ENCODE measurements at places on chromosomes 12 and 14.

- no peak for DNase-seq
Measured at GRCh38 chr14:81276073-81277069, 55.6 kb upstream of the GTF2A1 start.

DNA sequence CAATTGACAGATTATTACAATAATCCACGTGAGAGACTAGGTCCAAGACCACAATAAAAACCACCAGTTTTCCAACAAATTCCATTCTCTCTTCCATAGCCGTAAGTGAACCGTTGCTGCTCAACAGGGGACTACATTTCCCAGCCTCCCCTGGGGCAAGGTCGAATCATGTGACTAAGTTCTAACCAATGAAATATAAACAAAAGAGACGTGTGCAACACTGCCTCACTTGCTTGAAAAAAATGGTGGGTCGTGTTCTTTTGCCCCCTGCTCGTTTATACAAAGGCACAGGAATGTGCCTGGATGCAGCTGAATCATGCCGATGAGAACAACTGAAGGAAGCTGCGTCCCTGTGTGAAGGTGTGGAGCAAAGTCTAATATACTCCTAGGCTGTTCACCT lies 51.1 kb downstream of the HSPB8 start:
- DNase-seq: no peak

DNA sequence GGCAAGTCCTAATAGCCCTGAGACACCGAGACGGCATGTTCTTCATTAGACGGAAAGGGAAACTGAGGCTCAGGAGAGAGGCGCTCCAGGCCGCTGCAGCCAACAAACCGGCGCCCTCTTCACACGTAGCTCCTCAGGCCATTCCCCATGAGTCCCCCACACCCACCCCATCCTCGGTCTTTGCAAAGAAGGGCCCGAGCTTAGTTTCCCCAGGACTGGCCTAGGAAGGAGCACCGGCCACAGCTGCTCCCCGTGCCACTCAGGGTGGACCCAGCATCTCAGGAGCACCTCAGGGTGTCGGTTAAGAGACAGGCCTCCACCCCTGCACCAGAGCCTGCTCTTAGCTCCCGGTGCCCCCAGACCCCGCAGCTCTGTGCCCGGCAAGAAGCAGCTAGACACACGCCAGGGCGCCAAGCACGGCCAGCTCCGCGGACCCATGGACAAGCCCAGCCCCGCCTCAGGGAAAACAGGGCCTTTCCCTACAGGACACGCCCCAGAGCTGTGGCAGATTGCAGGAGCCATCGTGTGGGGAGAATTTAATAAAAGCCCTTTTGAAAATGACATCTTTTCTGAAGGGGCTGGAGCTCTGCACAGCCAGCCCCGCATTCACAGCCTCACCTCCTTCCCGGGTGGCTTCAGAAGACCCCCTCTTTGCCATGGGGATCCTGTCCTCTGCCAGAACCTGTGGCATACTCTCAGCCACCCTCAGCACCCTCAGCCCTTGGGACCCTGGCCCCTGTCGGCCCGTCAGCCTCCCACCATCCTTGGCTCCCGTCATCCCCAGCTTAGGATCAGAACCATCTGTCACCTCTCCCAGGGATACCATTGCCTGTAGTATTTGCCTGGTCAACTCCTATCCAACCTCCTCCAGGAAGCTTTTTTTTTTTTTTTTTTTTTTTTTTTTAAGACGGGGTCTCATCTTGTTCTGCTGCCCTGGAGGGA lies 59.7 kb downstream of the LGMN start:
- no peak for DNase-seq

GRCh38 chr12:64912516-64913255 lies 88.2 kb downstream of the TBC1D30 start:
- no peak for DNase-seq

GRCh38 chr12:131828671-131829355 lies 620 bp downstream of the MMP17 start:
- DNase-seq: no peak

GRCh38 chr12:122955156-122955555 lies 11.1 kb downstream of the ABCB9 start:
- no peak for DNase-seq

GRCh38 chr14:31326111-31326510 lies 94.2 kb downstream of the HEATR5A start:
- DNase-seq: no peak

DNA sequence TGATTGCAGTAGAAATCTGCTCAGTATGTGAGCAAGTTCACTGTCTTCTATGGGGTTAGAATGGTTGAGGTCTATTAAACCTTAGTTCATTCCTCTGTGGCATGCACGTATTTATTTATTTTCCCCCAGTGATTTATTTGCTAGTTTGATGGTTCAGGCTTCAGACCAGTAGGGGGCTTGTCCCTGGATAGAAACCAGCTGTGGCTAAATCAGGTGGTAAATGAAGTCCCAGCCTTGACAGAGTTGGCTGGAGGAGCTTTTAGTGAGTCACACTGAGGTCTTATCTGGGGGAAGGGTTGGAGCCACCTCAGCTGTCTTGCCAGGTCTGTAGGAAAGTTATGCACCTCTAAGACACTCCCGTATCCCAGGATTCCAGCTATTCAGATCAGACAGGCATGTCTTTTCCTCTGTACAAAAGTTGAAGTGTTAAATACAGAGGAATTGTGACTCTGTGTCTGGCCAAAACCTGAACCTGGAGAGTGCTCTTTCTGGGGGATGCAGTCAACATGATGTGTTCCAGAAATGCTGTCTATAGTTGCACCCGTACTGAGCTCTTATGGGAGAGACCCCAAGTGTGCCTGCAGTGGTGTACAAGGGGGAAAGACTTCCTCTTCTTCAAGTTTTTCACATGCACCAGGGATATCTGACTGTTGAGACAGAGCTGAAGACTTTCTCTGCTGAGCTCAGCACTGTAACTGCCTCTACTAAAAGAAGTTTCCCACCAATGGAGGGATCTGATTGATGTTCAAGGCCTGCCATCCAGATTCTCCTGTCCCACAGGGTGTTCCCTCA lies 1322.1 kb downstream of the TMEM121 start:
- no peak for DNase-seq

DNA sequence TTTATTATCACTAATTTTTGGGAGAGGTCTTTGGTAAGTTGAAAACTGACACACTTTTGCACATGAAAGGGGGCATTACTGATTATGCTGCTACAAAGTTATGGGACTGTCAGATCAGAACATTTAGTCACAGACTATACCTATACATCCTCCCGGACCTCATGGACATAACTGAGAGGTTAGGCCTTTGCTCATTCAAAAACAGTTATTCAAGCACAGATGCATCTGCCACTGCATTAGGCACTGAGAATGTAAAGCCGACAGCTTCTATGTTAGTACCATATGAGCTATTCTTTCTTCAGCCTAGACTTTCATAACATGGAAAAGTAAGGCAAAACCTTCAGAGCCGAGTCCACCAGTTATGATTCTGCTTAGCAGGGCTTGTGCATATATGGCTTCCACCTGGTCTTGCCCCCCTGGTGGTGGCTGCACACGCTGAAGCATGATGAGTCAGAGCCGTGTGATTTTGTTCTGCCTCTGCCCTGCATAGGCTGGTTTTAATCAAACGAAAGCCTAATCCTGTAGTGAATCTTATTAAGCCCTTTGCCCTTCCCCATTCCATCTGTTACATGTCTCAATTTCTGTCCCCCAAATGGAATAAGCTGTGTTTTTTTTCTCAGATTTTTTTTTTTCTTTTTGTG lies 21.8 kb upstream of the RNU6-8 start:
- no peak for DNase-seq

Data from GM12878 (cell line).